ENCODE measurements at places on chromosomes 12 and 14. TPM values are rescaled to one million over a fixed set of nuclear protein-coding genes. Genes with fewer than 3 reads are reported as not detected.
A peak's percentile ranks its signal among the peaks of the same experiment; 100 is the strongest.

DNA sequence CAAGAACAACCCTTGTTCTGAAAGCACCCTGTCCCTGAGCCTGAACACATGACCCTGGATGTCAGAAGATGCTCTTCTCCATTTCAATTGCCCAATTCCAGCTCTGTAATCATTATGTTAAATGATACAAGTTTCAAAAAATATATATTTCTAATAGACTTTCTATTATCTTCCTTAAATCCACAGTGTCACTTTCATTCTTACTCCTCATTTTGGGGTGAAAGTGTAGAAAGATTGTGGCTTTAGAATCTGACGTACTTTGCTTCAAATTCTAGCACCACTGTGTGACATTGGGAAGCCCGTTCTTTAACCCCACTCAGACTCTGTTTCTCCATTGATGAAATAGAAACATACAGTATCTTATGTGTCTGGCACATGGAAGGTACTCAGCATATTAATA, 83.2 kb downstream of the ETV6 start:
- H3K36me3 ChIP-seq = peaks cover 2% of the 10 kb centered on the region
- DNase-seq = no peak
- peak overlapping the region; percentile 72 for H3K4me3 ChIP-seq

GRCh38 chr12:1422604-1423315, 171.6 kb downstream of the FBXL14 start:
- no peaks in the 10 kb centered on the region for H3K27me3 ChIP-seq
- H3K36me3 ChIP-seq = peaks cover 21% of the 10 kb centered on the region
- H3K27ac ChIP-seq = peak overlapping the region; percentile 90
- H3K4me1 ChIP-seq = peaks cover 19% of the 10 kb centered on the region

DNA sequence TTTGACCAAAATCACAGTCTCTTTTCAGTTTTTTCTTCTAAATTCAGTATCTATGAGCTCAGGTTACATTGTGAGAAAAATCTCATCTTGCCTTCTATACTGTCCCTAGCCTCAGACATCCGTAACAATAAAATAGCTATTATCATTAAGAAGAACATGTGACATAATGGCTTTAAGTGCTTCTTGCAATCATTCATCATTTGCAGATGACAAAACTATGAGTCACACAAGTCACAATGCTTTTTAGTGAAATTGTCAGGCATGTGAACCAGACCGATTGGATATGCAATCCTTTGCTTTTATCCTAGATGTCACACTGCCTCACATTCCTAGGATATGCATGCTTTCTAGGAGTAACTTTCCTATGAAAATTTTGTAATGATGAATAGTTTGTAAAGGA, 313.1 kb downstream of the SLC6A15 start:
- H3K36me3 ChIP-seq = no peaks in the 10 kb centered on the region
- H3K4me1 ChIP-seq = no peaks in the 10 kb centered on the region
- no peak overlapping the region for H3K4me3 ChIP-seq
- no peak overlapping the region for H3K27ac ChIP-seq
- DNase-seq = no peak

DNA sequence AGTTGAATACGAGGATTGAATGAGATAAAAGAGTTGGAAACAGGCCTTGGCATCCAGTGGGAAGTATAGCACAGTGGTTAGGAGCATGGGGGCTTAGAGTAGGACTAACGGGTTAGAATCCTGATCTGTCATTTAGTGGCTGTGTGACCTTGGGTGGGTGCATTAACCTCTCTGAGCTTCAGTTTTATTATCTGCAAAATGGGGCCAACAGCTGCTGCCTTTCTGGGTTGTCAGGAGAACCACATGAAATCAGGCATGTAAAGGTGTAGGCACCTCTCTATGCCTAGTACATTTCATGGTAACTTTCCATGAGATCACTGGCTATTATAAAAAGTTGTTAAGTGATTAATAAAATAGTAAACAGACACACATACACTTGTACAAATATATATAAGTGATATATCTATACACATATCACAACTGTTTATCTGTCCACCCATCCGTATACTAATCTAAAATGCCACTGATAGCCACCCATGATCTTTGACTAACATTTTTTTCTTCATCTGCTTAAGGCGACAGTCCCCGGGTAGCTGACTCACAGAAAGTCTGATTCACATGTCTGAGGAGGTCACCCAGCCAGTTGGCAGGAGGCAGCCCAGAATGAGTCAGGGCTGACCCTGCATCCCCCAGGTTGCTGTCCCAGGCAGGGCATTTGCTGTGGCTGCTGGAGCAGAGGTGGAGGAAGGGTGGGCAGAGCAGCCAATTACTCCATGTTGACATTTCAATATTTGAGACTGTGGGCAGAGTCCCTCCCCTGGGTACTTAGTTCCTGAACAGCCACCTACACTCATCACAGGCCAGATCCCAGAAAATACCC, 125.6 kb upstream of the NOS1 start:
- no peaks in the 10 kb centered on the region for H3K27me3 ChIP-seq
- H3K36me3 ChIP-seq = no peaks in the 10 kb centered on the region
- DNase-seq = no peak
- no peak overlapping the region for H3K27ac ChIP-seq
- H3K4me3 ChIP-seq = no peak overlapping the region

DNA sequence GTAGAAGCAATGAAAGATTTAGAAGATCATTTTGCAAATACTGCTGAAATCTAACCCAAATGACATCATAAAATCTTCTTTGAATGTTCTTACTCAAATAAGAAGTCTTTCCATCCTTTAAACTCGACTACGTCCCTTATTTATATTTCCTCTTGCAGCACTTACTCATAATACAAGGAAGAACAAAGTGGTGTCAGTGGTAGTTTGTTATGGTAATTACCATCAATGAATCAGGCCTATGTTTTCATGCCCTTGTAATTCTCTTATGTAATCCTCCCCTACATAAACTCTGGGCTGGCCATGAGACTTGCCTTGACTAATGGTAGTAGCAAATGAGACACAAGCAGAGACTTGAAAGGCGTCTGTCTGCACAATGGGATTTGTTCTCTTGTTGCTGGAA, 17.0 kb downstream of the EEA1 start:
- peak overlapping the region; percentile 49 for H3K4me3 ChIP-seq
- H3K36me3 ChIP-seq = no peaks in the 10 kb centered on the region
- H3K27me3 ChIP-seq = no peaks in the 10 kb centered on the region
- peak overlapping the region; percentile 64 for H3K27ac ChIP-seq

DNA sequence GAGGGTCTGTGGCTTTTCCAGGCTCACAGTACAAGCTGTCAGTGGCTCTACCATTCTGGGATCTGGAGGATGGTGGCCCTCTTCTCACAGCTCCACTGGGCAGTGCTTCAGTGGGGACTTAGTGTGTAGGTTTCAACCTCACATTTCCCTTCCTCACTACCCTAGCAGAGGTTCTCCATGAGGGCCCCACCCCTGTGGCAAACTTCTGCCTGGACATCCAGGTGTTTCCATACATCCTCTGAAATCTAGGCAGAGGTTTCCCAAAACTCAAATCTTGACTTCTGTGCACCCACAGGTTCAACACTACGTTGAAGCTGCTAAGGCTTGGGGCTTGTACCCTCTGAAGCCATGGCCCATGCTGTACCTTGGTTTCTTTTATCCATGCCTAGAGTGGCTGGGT, 40.3 kb downstream of the KTN1 start:
- no peaks in the 10 kb centered on the region for H3K4me1 ChIP-seq
- H3K27me3 ChIP-seq = no peaks in the 10 kb centered on the region
- no peak for DNase-seq
- peaks cover 17% of the 10 kb centered on the region for H3K36me3 ChIP-seq
- no peak overlapping the region for H3K27ac ChIP-seq
- no peak overlapping the region for H3K4me3 ChIP-seq

The CLEC4D gene
- not detected for total RNA-seq

DNA sequence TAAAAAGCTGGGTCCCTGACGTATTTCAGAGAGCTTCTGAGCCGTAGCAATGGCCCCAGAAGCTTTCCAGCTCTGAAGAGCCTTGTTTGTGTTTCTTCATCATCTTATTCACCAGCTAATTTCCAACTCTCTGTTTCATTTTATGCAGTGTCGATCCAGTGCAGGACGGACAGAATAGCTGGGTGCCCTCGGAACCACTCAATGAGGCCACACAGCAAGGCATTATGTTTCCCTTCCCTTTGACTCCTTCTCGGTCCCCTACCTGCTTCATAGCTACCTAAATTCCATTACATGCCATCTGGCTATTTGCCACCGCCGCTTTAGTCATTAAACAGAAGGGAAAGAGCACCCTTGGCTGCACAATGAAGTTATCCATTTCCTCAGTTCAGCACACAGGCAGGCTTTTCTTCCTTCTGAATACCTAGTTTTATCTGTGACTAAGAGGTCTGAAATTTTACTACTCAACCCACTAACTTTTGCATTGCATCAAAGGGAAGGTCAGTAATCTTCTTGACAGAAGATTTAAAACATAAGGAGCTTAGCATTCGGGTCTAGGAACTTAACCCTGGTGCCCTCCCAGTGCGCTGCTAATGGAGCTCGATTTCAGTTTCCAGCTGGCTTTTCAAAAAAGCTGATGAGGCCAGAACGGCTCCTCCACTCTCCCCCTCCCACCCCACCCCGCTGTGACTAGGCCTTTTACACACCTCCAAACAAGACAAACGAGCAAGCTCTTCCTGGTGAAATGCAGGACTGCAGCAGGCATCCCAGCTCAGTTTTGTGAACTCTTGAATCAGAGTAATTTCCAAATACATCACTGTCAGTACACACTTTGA, 176.8 kb downstream of the GXYLT1 start:
- H3K36me3 ChIP-seq = no peaks in the 10 kb centered on the region
- H3K27ac ChIP-seq = no peak overlapping the region
- peaks cover 7% of the 10 kb centered on the region for H3K27me3 ChIP-seq
- no peak overlapping the region for H3K4me3 ChIP-seq

The SEL1L gene
- 79.2 TPM for total RNA-seq

The RNF34 gene
- 88.6 TPM for total RNA-seq

GRCh38 chr14:23604148-23604547, 25.6 kb upstream of the JPH4 start:
- H3K4me3 ChIP-seq = no peak overlapping the region
- H3K36me3 ChIP-seq = peaks cover 8% of the 10 kb centered on the region
- H3K27ac ChIP-seq = no peak overlapping the region
- H3K27me3 ChIP-seq = no peaks in the 10 kb centered on the region
- peaks cover 28% of the 10 kb centered on the region for H3K4me1 ChIP-seq

The PLEKHG3 gene
- 2.4 TPM for total RNA-seq

The CHGA gene
- total RNA-seq = not detected

GRCh38 chr14:74893614-74894091, 11.9 kb downstream of the DLST start:
- no peak for DNase-seq
- H3K4me1 ChIP-seq = no peaks in the 10 kb centered on the region
- H3K36me3 ChIP-seq = peaks cover 35% of the 10 kb centered on the region
- no peak overlapping the region for H3K4me3 ChIP-seq
- peak overlapping the region; percentile 26 for H3K27ac ChIP-seq

The CAPZA3 gene
- total RNA-seq = not detected

The PITPNM2 gene
- total RNA-seq = 14.1 TPM

The KITLG gene
- total RNA-seq = 0.05 TPM

The CELA1 gene
- 0.26 TPM for total RNA-seq

DNA sequence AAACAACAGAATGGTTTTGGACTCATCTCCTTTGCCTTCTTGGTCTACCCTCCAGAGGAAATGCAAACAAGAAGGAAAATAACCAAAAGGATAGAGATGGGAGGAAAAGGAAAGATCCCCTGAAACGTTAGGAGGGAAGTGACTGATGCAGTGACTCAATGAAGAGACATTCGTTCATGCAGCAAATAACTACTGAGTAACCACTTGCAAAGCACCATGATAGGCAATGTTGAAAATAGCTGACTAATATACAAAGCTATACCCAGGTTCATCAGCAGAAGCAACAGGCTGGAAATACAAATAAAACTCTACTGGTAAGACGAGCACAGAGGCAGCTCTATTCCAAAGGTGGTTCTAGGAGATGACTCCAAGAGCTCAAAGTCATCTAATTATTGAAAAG, 41.8 kb downstream of the R3HDM2 start:
- H3K27me3 ChIP-seq = no peaks in the 10 kb centered on the region
- no peak for DNase-seq
- peaks cover 9% of the 10 kb centered on the region for H3K4me1 ChIP-seq
- peaks cover 1% of the 10 kb centered on the region for H3K36me3 ChIP-seq

DNA sequence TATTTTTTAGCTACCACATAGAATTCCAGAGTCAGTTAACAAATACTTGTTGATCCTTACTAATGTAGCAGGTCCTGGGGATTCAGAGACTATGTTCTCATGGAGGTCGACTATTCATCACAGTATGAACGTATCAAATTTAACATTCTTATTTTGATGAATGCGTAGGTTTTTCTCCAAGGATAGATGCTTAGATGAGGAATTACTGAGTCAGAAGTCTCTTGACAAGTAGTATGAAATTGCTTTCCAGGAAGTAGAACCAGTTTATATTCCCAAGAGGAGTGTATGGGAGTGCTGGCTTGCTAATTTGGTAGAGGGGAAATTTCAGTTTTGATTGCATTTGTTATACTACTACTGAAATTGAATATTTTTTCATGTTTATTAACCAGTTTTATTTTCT, 42.8 kb upstream of the CRADD start:
- H3K27ac ChIP-seq = no peak overlapping the region
- H3K4me3 ChIP-seq = no peak overlapping the region
- no peaks in the 10 kb centered on the region for H3K36me3 ChIP-seq
- H3K27me3 ChIP-seq = peaks cover 11% of the 10 kb centered on the region
- no peak for DNase-seq

DNA sequence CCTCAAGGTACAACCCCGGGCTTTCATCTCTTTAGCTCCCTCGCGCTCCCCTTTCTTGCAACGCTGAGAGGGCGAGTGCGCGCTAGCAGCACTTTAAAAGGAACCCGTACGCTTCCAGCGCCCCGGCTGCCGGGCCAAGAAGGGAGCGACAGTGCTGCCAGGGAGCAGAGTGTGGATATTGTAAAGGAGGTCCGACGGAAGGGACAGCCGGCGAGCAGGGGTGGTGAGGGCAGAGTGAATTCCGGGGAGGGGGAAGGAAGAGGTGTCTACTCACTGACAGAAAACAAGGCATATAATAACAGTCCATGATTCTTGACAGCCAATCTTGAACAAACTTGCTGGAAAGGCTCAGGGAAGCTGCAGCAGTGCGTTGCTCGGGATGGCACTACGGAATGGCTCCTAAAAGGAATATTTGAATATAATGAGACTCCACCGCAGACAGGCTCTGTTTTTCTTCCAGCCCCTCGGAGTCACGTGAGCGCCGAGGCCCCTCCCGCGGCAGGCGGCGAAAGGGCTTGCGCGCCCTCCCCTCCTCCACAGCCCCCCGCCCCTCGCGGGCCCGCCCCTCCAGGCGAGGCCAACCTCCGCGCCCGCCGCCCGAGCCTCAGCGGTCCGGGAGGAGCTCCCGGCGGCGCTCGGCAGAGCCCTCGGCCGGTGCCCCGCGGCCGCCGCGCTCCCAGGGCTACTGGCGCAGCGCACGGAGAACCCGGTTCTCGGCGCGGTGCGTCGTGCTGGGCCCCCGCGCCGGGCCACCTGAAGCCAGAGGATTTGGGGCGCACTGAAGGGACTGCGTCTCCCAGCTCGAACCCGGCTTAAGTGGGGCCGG, 3.4 kb downstream of the BMP4 start:
- H3K36me3 ChIP-seq = no peaks in the 10 kb centered on the region
- H3K27ac ChIP-seq = no peak overlapping the region
- peak; percentile 38 for DNase-seq
- H3K4me3 ChIP-seq = peak overlapping the region; percentile 92
- H3K4me1 ChIP-seq = peaks cover 31% of the 10 kb centered on the region
- peaks cover 61% of the 10 kb centered on the region for H3K27me3 ChIP-seq

The B4GALNT1 gene
- 2.5 TPM for total RNA-seq

GRCh38 chr12:2320841-2321240, 268.1 kb downstream of the CACNA1C start:
- H3K27ac ChIP-seq = no peak overlapping the region
- H3K36me3 ChIP-seq = no peaks in the 10 kb centered on the region
- no peaks in the 10 kb centered on the region for H3K4me1 ChIP-seq
